ENCODE measurements at places on chromosomes 2 and 18. TPM values are rescaled to one million over a fixed set of nuclear protein-coding genes. Genes with fewer than 3 reads are reported as not detected.

GRCh38 chr2:110707386-110707965 lies 24.9 kb upstream of the ACOXL start:
- no peak for DNase-seq

DNA sequence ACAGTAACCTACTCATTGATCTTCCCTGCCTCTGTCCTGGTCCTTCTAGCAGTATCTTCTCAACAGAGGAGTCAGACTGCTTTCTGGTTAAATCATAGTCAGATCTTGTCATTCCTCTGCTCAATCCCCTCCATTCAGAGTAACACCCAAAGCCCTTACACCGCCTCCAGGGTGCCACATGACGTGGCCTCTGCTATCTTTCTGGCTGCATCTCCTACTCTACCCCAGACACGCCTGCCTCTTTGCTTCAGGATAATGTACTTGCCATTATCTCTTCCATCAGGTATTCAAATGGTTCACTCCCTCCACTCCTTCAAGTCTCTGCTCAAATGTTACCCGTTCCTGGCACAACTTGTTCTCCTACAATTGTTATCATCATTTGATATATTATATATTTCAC lies 36.3 kb upstream of the ACVR2A start:
- DNase-seq, result peak; percentile 38

DNA sequence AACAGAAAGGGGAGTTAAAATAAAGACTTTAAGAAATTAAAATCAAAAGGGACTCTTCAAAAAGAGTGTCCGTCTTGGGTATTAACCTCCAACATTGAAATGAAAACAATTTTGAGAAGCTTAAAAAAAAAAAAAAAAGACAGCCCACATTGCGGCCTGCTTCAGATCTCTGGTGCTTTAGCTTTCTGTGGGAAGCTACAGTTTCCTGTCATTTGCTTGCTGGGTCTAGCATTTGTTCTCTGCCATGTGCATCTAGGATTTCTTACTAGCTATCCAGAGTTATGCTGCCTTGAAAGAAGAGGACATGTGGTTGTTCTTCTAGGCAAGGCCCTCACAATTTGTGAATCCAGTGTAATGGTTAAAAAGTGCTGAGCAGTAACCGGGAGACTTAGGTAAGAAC lies 375.3 kb downstream of the SLC4A3 start:
- DNase-seq, result no peak

GRCh38 chr2:13005761-13006335 lies 289.1 kb downstream of the TRIB2 start:
- DNase-seq, result no peak

DNA sequence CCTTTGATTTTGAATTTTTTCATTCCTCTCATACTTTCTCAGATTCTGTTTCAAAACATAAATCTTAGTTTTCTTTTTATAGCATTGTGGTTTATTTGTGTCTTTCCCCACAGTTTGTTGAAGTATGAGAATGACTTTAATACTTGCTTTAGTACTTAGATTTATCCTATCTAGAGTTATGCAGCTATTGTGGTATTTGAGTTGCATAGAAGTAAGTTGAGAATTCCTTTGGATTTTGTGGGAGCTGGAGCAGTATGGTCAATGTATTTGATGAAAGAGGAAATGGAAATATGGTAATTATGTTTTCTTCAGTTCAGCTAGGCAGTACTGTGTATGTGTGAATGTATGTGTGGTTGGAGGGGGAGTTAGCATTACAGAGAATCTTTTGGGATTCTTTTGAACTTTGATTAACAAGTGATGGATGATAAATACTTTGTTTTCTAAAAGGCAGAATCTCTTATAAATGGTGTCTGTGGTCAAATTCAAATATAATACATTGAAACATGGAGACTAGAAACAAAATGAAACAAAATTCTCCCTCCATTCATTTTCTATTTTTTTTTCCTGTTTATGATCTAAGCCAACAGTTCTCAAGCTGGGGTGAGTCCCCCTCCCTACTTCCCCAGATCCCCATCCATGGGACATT lies 3.0 kb downstream of the ACVR2A start:
- DNase-seq, result peak; percentile 30

DNA sequence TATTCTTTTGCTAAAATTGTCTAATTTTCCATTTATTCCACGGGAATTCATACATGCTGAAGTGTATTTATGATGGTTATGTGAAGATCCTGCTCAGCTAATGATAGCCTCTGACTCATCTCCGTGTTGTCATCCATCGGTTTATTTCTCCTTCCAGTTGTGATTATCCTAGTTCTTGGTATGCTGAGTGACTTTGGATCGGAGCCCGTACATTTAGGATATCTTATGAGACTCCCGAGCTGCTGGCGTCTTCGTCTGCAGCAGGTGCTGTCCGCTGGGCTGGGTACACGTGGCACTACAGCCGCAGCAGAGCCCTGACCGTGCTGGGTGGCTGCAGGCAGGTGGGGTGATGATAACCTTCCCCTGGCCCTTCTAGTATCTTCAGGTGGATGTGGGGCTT lies 40.1 kb upstream of the GALR1 start:
- no peak for DNase-seq

GRCh38 chr2:189285962-189286645 lies 106.5 kb upstream of the COL5A2 start:
- peak; percentile 93 for DNase-seq

DNA sequence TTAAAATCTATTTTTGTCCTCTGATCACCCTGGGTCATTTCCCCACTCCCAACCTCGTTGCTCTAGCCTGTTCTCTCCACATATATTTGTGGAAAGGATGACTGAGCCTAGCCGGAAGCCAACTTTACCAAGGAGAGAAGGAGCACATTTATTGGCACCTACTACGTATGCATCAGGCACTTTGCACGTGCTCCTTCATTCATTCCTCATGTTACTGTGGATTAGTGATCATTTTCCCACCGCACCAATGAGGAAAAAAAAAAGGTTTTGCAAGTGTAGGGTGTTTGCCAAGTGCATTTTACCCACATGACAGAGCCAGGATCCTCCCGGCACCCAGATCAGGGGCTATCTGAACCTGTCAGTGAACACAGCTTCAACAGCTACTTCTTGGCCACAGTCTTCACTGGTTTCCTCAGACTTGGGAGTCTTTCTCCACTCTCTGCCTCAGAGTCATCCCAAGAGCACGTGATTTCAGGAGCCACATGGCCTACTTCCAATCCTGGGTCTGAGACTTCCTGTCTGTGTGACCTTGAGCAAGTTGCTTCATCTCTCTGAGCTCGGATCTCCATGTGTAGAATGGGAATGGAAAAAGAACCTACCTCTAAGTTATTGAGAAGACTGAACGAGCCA lies 1.9 kb upstream of the C1QL2 start:
- DNase-seq, result no peak

- DNase-seq, result no peak
These were observed 75.1 kb upstream of the MAP4K4 start for GRCh38 chr2:101622210-101623030.

DNA sequence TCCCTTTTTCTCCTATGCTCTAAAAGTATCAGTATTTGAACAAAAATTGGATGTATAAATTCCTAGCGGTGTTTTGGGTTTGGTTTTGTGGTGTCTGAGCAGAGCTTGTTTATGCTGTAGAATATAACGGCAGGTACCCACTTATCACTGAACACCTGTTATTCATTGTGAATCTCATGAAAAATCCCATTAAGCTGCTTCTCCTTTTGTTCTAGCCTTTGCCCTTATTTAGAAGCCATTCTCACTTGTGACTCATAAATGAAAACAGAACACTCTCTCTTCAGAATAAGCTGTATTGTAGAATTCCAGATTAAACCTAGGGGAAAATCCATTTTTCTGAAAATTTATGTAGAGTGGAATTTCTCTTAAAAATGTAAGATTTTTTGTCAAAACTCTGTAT lies 104.0 kb downstream of the PRPF40A start:
- no peak for DNase-seq

GRCh38 chr2:219168932-219169331 lies 897 bp downstream of the SLC23A3 start:
- DNase-seq, result no peak

GRCh38 chr2:191318729-191319078 lies 73.5 kb downstream of the MYO1B start:
- peak; percentile 88 for DNase-seq

GRCh38 chr18:67599277-67599676 lies 82.8 kb upstream of the DSEL start:
- peak; percentile 26 for DNase-seq

DNA sequence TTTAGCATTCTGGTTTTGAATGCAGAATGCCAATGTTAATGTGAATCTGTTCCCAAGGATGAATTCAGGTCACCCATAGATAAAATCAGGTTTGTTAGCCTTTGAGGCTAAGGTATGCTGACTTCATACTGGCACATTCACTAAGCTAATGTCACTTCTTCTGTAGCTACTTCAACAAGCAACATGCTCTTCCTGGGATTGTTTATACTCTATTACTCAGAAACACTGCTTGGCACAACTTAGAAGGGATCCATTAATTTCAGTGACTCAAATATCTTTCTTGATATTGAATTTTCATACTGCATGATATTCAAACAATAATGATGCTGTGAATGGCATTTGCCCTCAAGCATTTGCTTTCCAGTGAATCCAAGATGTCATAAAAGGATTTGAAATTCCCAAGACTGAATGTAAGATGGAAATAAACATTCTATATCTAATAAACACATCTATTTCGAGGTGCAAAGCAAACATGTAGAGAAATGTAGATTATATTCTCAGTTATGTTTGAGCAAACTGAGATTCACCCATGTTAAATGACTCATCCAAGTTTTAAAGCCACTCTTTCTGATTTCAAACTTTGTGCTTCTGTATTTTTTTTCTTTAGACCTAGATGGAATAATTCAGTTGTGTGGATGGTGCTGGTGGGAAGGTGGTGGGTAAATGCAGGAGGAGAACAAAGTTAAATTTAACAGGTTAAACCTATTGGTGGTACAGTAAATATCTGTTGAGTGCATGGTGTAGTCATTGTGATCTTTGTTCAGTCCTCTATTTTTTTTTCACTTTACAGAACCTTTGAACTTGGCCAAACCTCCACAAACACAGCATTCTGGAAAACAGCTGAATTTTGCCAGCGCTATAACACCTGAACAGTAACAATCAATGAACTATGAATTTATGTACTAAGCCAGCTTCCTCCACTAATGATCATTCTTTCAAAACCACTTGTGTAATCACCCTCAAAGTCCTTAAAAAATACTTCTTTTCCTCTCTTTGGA lies 162.1 kb upstream of the XIRP2 start:
- no peak for DNase-seq

- DNase-seq, result no peak
These were observed 69.3 kb upstream of the DYNC1I2 start for GRCh38 chr2:171617981-171618380.

DNA sequence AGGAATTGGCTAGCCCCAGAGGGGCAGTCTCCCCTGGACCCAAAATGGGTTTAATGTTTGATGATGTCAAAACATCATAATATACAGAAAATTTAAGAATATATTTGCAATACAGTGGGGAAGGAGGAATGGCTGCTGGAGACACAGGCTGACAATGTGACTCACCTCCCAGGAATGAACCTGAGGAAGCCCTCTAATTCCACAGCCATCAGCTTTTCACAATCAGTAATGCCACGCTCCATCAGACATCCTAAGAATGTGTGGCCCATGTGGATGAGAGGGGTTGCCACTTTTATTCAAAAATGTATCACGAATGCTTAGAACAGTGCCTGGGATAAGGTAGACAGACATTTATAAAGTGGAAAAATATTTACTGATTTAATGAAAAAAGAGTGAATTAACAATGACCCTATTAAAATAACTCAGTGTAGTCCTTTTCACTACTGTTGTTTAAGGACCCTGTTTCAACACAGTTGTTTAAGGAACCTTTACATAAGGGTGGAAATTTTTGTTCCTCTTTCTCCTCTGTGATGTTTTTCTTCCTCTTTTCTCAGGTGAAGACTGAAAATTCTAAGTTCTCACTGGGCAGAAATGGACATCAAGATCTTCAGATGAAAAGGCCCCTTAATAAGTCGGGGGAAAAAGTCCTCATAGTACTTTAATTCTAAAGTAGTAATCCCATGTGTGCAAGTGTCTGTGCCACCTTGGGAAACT lies 17.5 kb upstream of the TMEM163 start:
- no peak for DNase-seq

RFTN2 gene
- 18.1 TPM for total RNA-seq

NT5DC4 gene
- total RNA-seq, result 1.2 TPM

GPR155 gene
- total RNA-seq, result 9.9 TPM

ARHGAP25 gene
- 7.7 TPM for total RNA-seq

NEB gene
- 9.6 TPM for total RNA-seq

ABHD1 gene
- total RNA-seq, result 1.2 TPM

POMC gene
- 0.72 TPM for total RNA-seq

PKDCC gene
- 93.2 TPM for total RNA-seq

UCN gene
- 1.4 TPM for total RNA-seq

CKAP2L gene
- total RNA-seq, result 4.1 TPM

UGT1A5 gene
- total RNA-seq, result not detected

GNLY gene
- 2.2 TPM for total RNA-seq

INHA gene
- not detected for total RNA-seq
